Thyroid gland (tissue), 4 donors: ENCODE measurements at places on chromosomes 6 and 20. TPM values are rescaled to one million over a fixed set of nuclear protein-coding genes. Genes with fewer than 3 reads are reported as not detected.

BHLHE23 gene
- total RNA-seq = not detected

ALDH5A1 gene
- 18.3 TPM for total RNA-seq

RSPO4 gene
- 0.27 TPM for total RNA-seq

CFB gene
- total RNA-seq = 36.7 TPM

ENPP4 gene
- total RNA-seq = 21.9 TPM
